ENCODE measurements at places on chromosomes 13 and 19.

- H3K27ac ChIP-seq, result no peak overlapping the region
- H3K4me1 ChIP-seq, result no peaks in the 10 kb centered on the region
- no peaks in the 10 kb centered on the region for H3K36me3 ChIP-seq
- no peak overlapping the region for H3K4me3 ChIP-seq
These were observed 261.8 kb downstream of the KLF12 start for GRCh38 chr13:73872397-73872796.

GRCh38 chr13:94667190-94667589, 45.2 kb downstream of the SOX21 start:
- H3K4me1 ChIP-seq, result no peaks in the 10 kb centered on the region
- DNase-seq, result no peak
- no peak overlapping the region for H3K27ac ChIP-seq
- H3K4me3 ChIP-seq, result no peak overlapping the region
- H3K27me3 ChIP-seq, result peaks cover 34% of the 10 kb centered on the region
- H3K36me3 ChIP-seq, result no peaks in the 10 kb centered on the region

GRCh38 chr13:51740698-51741097, 63.3 kb downstream of the DHRS12 start:
- no peak overlapping the region for H3K4me3 ChIP-seq
- H3K4me1 ChIP-seq, result no peaks in the 10 kb centered on the region
- no peaks in the 10 kb centered on the region for H3K36me3 ChIP-seq
- DNase-seq, result no peak

- H3K27me3 ChIP-seq, result no peaks in the 10 kb centered on the region
- no peak for DNase-seq
- H3K27ac ChIP-seq, result peak overlapping the region; percentile 91
- peaks cover 20% of the 10 kb centered on the region for H3K36me3 ChIP-seq
- peak overlapping the region; percentile 92 for H3K4me3 ChIP-seq
These were observed 934 bp downstream of the KXD1 start for GRCh38 chr19:18558604-18559003.

DNA sequence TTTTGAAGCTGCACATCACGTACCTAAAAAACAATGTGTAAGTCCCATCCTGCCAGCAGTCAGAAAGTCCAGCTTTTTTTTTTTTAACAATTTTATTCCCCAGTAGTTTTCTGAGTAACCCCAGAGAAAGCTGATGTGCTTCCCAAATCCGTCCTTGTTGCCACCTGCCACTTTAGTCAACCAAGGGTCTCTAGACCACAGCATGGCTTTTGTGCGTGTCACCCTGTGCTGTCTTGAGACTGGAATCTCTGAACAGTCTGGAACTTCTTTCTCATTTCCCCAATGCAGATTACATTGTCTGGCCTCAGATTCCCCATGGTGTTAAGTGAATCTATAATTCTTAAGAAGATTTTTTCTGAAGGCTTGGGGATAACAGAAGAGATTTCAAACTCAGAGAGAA, 289.2 kb upstream of the KLF12 start:
- no peak for DNase-seq
- no peaks in the 10 kb centered on the region for H3K36me3 ChIP-seq
- no peaks in the 10 kb centered on the region for H3K4me1 ChIP-seq
- no peaks in the 10 kb centered on the region for H3K27me3 ChIP-seq
- no peak overlapping the region for H3K4me3 ChIP-seq

- H3K36me3 ChIP-seq, result no peaks in the 10 kb centered on the region
- H3K27ac ChIP-seq, result no peak overlapping the region
- no peak for DNase-seq
- H3K27me3 ChIP-seq, result no peaks in the 10 kb centered on the region
- no peak overlapping the region for H3K4me3 ChIP-seq
- H3K4me1 ChIP-seq, result peaks cover 6% of the 10 kb centered on the region
These were observed 325.9 kb downstream of the FOXO1 start for GRCh38 chr13:40340368-40341095.

- no peak for DNase-seq
- H3K27ac ChIP-seq, result no peak overlapping the region
- no peaks in the 10 kb centered on the region for H3K36me3 ChIP-seq
- no peaks in the 10 kb centered on the region for H3K27me3 ChIP-seq
- H3K4me3 ChIP-seq, result no peak overlapping the region
These were observed 8.4 kb downstream of the CSNK1A1L start for GRCh38 chr13:37097076-37097475.

- no peak overlapping the region for H3K4me3 ChIP-seq
- H3K36me3 ChIP-seq, result no peaks in the 10 kb centered on the region
- no peak for DNase-seq
- peaks cover 19% of the 10 kb centered on the region for H3K27me3 ChIP-seq
- no peaks in the 10 kb centered on the region for H3K4me1 ChIP-seq
- no peak overlapping the region for H3K27ac ChIP-seq
These were observed 38.5 kb upstream of the POU2F2 start for GRCh38 chr19:42170715-42171114.

DNA sequence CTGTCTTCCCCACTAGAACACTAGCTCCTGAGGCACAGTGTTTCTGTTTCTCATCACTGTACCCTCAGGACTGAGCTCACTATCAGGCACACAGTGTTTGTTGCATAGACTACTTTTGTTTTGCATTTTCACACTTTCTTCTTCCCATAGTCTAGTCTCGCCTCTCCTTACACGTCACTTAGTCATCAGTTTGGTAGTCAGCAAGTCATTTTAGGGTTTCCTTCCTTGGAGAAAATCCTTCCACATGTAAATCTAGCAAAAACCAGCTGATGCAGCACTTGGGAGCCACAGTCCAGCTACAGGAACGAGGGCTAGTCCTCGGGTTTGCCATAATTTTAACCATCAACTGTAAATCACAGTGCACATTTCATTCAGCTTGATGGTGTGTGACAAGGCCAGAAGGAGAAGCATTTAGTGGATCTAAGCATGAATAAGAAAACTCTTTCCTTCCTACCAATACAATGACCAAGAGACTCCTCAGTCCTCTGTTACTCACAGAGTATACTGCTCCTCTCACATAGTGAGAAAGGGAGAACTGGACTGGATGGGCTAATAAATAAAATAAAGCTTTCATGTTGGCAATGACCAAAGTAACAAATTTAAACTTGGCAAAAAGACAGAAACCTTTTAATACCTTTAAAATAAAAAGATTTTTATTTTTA, 221.0 kb downstream of the KLF12 start:
- H3K4me1 ChIP-seq, result no peaks in the 10 kb centered on the region
- no peak overlapping the region for H3K27ac ChIP-seq
- DNase-seq, result no peak
- H3K4me3 ChIP-seq, result no peak overlapping the region
- H3K36me3 ChIP-seq, result no peaks in the 10 kb centered on the region
- no peaks in the 10 kb centered on the region for H3K27me3 ChIP-seq

DNA sequence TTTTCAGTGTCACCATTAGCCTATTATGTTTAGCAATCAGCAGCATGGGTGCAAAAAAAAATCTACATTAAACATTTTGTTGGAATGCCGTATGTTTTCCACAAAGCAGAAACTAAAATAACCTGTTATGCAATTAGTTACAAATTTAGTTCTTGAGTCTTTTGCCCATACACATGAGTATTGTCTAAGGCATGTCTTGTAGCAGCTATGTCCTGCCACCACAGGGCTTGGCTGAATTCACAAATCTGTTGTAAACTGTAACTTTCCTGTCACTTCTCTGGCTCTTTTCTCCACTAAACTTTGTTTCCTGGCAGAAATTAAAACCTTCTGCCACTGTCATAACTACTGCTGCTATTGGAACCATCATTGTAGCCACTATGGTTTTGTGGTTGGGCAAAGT, 277.9 kb upstream of the SPRY2 start:
- H3K36me3 ChIP-seq, result no peaks in the 10 kb centered on the region
- no peaks in the 10 kb centered on the region for H3K27me3 ChIP-seq
- DNase-seq, result no peak
- H3K27ac ChIP-seq, result no peak overlapping the region
- H3K4me3 ChIP-seq, result no peak overlapping the region

- H3K27ac ChIP-seq, result no peak overlapping the region
- no peaks in the 10 kb centered on the region for H3K27me3 ChIP-seq
- H3K4me1 ChIP-seq, result no peaks in the 10 kb centered on the region
- DNase-seq, result no peak
- H3K36me3 ChIP-seq, result no peaks in the 10 kb centered on the region
These were observed 72.4 kb upstream of the CLDN10 start for GRCh38 chr13:95480131-95480545.

- peak overlapping the region; percentile 63 for H3K4me3 ChIP-seq
- H3K36me3 ChIP-seq, result peaks cover 4% of the 10 kb centered on the region
- H3K27ac ChIP-seq, result peak overlapping the region; percentile 66
These were observed 716 bp upstream of the MAP2K2 start for GRCh38 chr19:4124638-4125037.

Measured in upper lobe of right lung (tissue), 1 donor.